ENCODE measurements at places on chromosomes 16 and 17. TPM values are rescaled to one million over a fixed set of nuclear protein-coding genes. Genes with fewer than 3 reads are reported as not detected.

Gene SERPINF2
- 0.66 TPM for total RNA-seq

Gene NPIPB6
- not detected for total RNA-seq

Gene CASKIN1
- total RNA-seq: 6.2 TPM

Gene NLRC3
- total RNA-seq: 0.49 TPM

Gene CDRT15L2
- total RNA-seq: not detected

GRCh38 chr16:73713778-73714495, 582.7 kb upstream of the PSMD7 start:
- no peak overlapping the region for H3K4me3 ChIP-seq
- H3K36me3 ChIP-seq: no peaks in the 10 kb centered on the region
- no peaks in the 10 kb centered on the region for H3K27me3 ChIP-seq
- peak; percentile 76 for DNase-seq
- H3K27ac ChIP-seq: no peak overlapping the region

GRCh38 chr16:22969567-22969966, 155.6 kb downstream of the HS3ST2 start:
- no peak for DNase-seq
- no peaks in the 10 kb centered on the region for H3K36me3 ChIP-seq
- no peak overlapping the region for H3K27ac ChIP-seq
- no peak overlapping the region for H3K4me3 ChIP-seq
